NCI-H526 (cell line): ENCODE measurements at places on chromosomes 16 and 17.
A peak's percentile ranks its signal among the peaks of the same experiment; 100 is the strongest.

GRCh38 chr16:58324792-58325191, 30.0 kb upstream of the PRSS54 start:
- DNase-seq: no peak

DNA sequence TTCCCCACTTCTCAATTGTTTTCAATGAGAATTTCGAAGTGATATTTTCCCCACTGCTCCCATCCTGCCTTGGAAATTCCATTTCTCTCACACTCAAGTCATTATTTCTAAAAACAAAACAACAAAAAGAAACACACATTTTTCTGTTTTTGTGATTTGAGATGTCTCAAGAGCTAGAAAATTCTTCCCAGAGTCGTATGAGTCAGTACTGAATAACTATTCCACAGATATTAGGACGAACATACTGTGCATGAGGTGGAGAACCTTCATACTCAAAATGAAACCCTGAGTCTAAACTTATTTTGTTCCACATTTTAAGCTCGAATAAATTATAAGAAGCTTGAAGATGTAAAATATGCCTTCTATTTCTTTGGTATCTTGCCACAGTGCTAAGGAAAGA, 204.6 kb downstream of the SLC39A11 start:
- no peak for DNase-seq

DNA sequence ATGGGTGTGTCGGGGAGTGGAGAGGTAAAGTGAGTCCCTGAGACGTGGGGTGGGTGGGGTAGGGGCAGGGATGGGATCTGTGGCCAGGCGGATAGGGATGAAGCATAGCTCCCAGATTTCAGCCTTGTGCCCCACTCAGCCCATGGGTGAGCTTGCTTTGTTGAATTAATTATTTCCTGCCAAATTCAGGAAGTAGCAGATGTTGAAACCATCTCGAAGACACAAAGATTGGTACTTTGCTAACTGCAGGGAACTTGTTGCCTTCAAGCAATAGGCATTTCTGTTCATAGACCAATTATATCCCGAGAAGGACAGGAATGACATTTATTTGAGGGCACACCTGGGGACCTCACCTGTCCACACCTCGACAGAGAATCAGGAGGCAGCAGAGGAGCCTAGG, 11.0 kb upstream of the C16orf74 start:
- DNase-seq: no peak

- DNase-seq: no peak
Measured at GRCh38 chr17:2198927-2199326, 104.7 kb downstream of the SMG6 start.

- no peak for DNase-seq
Measured at GRCh38 chr17:68006797-68007196, 10.5 kb upstream of the C17orf58 start.

DNA sequence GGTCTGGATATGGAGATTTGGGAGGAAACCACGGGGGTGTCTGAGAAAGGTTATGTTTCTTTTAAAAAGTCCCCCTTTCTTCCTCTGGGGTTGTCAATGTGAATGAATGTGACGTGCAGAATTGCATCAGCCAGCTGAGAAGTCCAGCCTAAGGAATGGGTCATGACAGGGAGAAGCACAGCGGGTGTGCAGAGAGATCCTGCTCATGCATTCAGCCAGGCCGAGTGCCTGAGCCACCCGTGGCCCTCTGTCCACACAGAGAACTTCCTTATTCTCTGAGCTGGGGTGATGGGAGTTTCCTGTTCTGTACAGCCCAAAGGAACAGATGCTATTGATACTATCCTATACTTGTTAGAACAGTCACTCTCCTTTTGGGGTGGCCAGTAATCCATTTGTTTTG, 117.9 kb downstream of the CPPED1 start:
- no peak for DNase-seq

DNA sequence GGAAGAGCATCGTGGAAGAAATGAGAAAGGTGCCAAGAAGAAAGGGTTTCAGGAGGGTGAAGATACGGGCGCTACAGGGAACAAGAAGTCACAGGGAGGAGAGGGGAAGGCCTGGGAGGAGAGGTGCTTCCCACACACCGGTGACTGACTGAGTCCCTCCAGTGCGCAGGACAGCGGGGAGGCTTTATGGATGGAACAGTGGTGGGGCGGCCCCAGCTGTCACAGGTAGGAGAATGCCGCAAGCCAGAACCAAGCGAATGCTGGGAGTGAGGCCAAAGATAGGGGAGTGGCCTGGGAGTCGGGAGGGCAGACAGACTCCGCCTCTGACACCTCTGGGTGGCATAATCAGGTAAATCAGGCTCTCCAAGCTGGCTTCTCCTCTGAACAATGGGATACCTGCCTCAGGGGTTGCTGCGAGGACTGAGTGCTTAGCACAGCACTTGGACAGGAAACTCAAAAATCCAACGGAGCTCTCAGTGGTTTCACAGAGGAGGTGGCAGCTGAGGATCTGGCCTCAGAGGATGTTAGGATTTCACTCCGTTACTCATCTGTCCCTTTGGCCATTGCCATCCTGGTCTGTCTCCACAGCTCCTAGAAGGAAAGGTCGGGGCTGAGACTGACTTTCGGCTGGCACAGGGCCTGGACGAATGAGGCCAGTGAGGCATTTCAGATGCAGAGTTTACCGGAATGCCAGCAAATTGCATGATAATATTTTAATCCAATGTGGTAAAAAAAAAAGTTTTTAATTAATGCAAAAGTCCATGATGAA, 717 bp upstream of the CNP start:
- DNase-seq: peak; percentile 91

- DNase-seq: no peak
Measured at GRCh38 chr17:57113011-57113410, 28.0 kb downstream of the AKAP1 start.

DNA sequence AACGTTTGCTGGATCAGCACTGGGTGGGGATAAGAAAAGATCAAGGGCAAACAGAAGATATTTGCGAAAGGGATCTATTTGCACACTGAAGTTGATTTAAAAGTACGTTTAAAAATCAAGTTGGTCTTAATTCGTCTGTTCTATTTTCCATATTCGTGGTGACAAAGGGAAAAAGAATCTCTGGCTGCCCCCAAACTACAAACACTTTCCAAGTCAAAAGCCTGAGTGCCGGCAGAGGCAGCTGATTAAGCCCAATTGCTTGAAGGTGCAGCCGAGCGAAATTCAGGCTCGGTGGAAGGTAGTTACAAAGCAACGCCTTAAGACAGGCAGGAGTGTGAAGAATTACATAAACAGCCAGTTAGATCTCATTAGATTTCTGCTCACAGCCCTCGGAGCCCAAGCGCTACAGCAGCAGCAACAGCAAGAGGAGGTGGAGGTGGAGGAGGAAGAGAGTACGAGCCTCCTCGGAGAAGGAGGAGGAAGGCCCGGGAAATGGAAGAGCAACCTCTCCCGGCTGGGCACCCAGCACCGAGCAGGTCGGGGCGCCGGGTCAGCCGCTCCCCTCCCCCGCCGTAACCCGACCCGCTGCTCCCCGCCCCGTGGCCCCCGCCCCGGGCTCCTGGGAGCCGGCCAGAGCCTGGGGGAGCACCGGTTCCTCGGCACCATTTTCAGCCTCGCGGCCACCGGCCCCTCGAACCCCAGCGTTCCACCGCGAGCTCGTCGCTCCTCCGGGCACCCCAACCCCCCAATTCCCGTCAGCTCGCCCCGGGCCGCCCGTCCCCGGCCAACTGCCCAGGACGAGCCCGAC, 890 bp downstream of the TOB1 start:
- DNase-seq: peak; percentile 60

GRCh38 chr17:35947156-35947585, 3.7 kb upstream of the LYZL6 start:
- peak; percentile 31 for DNase-seq

DNA sequence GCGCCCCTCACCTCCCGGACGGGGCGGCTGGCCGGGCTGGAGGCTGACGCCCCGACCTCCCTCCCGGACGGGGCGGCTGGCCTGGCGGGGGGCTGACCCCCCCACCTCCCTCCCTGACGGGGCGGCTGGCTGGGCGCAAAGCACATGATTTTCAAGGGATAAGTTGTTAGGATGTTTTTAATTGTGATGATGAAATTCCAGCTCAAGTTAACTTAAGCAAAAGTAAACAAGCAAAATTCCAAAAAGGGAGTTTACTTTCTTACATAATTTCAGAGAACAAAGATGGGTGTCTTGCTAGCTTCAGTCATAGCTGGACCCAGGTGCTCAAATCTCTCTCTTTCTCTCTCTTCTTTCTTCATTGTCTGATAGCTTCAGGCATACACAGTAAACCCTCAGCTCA, 33.6 kb upstream of the MED9 start:
- DNase-seq: no peak
